Epithelial cell of umbilical artery (primary cell): ENCODE measurements at places on chromosomes 1 and 21. TPM values are rescaled to one million over a fixed set of nuclear protein-coding genes. Genes with fewer than 3 reads are reported as not detected.

TCEA3 gene
- total RNA-seq, result 0.32 and 0.91 TPM in 2 replicates

SERINC2 gene
- 1.2 and 2.9 TPM in 2 replicates for total RNA-seq

THEM5 gene
- total RNA-seq, result not detected in 2 replicates

ANGPTL3 gene
- not detected in 2 replicates for total RNA-seq

IFI44L gene
- total RNA-seq, result 31.2 and 745 TPM in 2 replicates

LAMB3 gene
- total RNA-seq, result 3.6 and 3.8 TPM in 2 replicates

GNPAT gene
- total RNA-seq, result 53.6 and 62.5 TPM in 2 replicates

KCNA3 gene
- not detected in 2 replicates for total RNA-seq

NFIA gene
- 4.5 and 5.6 TPM in 2 replicates for total RNA-seq

PKP1 gene
- under 0.01 TPM in 1 of 2 replicates, not detected in the other for total RNA-seq

PADI4 gene
- total RNA-seq, result not detected in 2 replicates

TGFB2 gene
- total RNA-seq, result 6.8 and 25.4 TPM in 2 replicates

ERICH3 gene
- not detected in 2 replicates for total RNA-seq

C1orf216 gene
- total RNA-seq, result 15.3 and 21.6 TPM in 2 replicates

CD55 gene
- 46.0 and 136 TPM in 2 replicates for total RNA-seq

BEST4 gene
- 0.32 TPM in 1 of 2 replicates, not detected in the other for total RNA-seq

FAM20B gene
- 33.5 and 38.0 TPM in 2 replicates for total RNA-seq

GBP4 gene
- total RNA-seq, result 3.6 and 13.2 TPM in 2 replicates

ACOT11 gene
- total RNA-seq, result 3.6 and 3.9 TPM in 2 replicates

CENPF gene
- 44.5 and 52.4 TPM in 2 replicates for total RNA-seq

SHE gene
- total RNA-seq, result 30.9 and 47.4 TPM in 2 replicates

FCER1A gene
- not detected in 2 replicates for total RNA-seq

CD34 gene
- 5.8 and 26.4 TPM in 2 replicates for total RNA-seq

LRRC53 gene
- not detected in 2 replicates for total RNA-seq

AGBL4 gene
- not detected in 2 replicates for total RNA-seq

AJAP1 gene
- total RNA-seq, result under 0.01 TPM in 1 of 2 replicates, not detected in the other

SLC25A34 gene
- total RNA-seq, result 0.61 TPM in 1 of 2 replicates, not detected in the other

SEMA4A gene
- 0.65 and 1.8 TPM in 2 replicates for total RNA-seq
